ENCODE measurements at places on chromosomes 6 and 20. TPM values are rescaled to one million over a fixed set of nuclear protein-coding genes. Genes with fewer than 3 reads are reported as not detected.

DNA sequence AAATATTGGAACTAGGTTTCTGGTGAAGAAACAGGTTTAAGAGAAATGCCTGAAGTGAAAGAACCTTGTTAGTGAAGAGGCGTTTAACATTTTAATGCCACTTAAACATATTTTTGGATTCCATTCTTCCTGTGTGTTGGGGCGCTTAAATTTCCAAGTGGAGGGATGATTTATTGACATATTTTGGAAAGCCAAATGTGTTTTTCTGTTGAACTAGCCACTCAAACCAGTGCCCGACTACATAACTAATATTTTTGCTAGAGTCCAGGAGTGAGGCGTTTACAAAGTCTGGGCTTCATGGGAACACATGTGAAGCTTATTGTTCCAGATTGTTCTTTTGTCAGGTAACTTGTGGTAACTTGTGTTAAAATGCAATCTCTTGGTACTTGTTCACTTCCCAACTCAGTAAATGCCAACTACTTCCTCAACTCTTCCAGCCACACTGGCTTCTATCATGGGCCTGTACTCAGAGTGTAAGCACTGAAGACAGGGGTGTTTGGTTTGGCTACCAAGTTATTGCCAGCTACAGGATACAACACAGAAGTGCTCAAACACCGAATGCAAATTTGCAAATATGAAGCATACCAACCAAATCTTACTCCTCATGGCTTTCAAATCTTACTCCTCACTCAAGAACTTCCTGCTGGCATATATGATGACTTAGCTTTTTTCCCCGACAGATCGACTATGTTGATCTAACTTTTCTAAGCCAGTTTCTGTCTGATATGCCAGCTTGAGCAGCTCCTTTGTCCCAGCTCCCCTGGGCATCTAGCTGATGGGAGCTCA is 2.0 kb upstream of the ZNFX1 start:
- no peak for DNase-seq

DNA sequence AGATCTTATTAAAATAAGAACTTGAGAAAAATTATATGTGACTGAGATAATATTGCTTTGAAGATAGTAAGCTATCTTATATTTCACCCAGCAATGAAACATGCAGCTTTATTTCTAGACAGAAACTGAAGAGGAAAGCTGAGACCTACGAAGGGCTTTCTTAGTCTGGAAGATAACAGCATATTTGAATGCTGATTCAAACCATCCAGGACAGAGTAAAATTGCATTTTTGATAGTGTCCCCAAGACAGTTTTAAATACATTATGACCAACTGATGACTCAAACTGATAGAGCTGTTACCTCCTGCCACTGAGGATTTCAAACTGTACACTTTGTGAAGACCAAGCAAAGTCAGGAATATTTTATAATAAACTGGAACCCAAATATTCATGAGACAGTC is 409.6 kb downstream of the GRIK2 start:
- DNase-seq = no peak

- DNase-seq = no peak
Measured at GRCh38 chr6:167569879-167570278, 245.0 kb downstream of the TTLL2 start.

DNA sequence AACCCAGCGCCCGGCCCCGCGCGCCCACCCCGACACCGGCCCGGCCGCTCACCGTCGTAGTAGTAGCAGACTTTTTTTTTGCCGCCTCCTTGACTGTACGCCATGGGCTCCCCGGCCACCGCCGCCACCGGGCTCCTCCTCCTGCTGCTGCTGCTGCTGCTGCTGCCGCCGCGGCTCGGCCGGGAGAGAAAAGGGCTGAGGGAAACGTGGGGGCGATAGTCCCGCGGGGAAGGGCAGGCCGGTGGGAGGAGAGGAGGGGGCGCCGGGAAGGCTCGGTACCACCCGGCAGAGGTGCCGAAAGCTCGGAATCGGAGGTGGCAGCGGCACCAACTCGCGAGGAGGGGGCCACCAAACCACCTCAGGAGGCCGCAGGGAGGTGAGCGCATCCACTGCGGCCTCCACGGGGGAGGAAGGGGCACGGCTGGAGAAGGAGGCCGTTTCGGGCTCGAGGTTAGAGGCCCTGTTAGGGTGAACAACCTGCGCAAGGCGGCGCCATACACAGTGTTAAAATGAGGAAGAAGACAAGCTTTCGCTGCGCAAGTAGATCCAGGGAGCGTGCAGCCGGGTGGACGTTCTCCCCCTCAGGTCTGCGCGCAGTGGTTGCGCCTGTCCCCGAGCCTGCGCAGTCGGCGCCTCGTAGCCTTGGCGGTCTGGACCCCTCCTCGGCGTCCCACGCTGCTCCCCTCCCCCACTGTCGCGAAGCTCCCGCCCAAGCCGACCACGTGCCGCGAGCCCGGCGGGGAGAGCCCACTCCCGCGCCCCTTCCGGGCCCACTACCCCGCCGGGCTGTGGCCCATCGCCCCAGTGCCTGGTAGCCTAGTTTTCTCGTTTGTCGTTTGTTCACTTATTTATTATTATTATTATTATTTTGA is at the start of gene HDAC2:
TSS of gene HDAC2 (minus strand) at position 344 of the 872 bp plus-strand sequence. CDS start at position 104, 240 bp downstream.
- DNase-seq = peak; percentile 26

- no peak for DNase-seq
Measured at GRCh38 chr20:14507711-14508110, 170.3 kb upstream of the FLRT3 start.

DNA sequence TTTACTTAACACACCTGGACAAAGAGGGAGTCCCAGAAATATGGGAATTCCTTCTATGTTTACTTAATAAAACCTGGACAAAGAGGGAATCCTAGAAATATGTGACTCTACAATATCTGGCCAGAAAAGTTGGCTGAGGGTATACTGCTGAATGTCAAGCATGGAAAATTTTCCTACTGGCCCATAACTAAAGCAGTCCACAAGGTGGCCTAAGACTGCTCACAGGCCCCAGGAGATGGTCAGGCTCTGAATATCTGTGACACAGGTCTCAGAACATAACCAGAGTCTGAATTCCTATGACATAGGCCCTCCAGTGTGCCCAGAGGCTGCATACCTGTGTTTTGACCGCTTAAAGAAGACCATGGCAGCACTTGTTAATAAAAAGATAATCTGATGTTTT is 578.2 kb upstream of the NRSN1 start:
- no peak for DNase-seq

- DNase-seq = no peak
Measured at GRCh38 chr6:158631678-158632537, 12.6 kb downstream of the DYNLT1 start.

- DNase-seq = no peak
Measured at GRCh38 chr6:73878403-73878802, 182.4 kb downstream of the CD109 start.

TSPO2 gene
- total RNA-seq = not detected

EMILIN3 gene
- total RNA-seq = 0.14 TPM

LST1 gene
- 4.9 TPM for total RNA-seq

FAM50B gene
- total RNA-seq = 17.3 TPM

All from thoracic aorta (tissue), 2 donors.